ENCODE measurements at places on chromosomes 2 and 18. TPM values are rescaled to one million over a fixed set of nuclear protein-coding genes. Genes with fewer than 3 reads are reported as not detected.

Gene LRRTM4
- not detected for total RNA-seq

Gene MALL
- total RNA-seq, result 94.5 TPM

Gene CHRND
- not detected for total RNA-seq

Gene ASPRV1
- total RNA-seq, result 0.37 TPM

Gene VSNL1
- 5.3 TPM for total RNA-seq

Gene EPAS1
- total RNA-seq, result 47.3 TPM

Gene PID1
- 7.7 TPM for total RNA-seq

Gene GALNT5
- 10.2 TPM for total RNA-seq

Gene NDC80
- total RNA-seq, result 34.1 TPM

Gene ALPG
- total RNA-seq, result not detected

Gene NT5C1B
- not detected for total RNA-seq

Gene MOB1A
- 116 TPM for total RNA-seq

Gene TMEM178A
- not detected for total RNA-seq

Gene KCNE4
- 0.14 TPM for total RNA-seq

Gene NEDD4L
- 79.5 TPM for total RNA-seq

Gene SERPINB4
- total RNA-seq, result not detected

Gene KIF1A
- total RNA-seq, result not detected

Gene CD207
- total RNA-seq, result not detected

Data from foreskin keratinocyte (primary cell).